Astrocyte of the spinal cord (primary cell): ENCODE measurements at places on chromosomes 6 and 20.

GRCh38 chr20:58892141-58892931 lies 39.8 kb downstream of the GNAS start:
- DNase-seq = peak; percentile 59

DNA sequence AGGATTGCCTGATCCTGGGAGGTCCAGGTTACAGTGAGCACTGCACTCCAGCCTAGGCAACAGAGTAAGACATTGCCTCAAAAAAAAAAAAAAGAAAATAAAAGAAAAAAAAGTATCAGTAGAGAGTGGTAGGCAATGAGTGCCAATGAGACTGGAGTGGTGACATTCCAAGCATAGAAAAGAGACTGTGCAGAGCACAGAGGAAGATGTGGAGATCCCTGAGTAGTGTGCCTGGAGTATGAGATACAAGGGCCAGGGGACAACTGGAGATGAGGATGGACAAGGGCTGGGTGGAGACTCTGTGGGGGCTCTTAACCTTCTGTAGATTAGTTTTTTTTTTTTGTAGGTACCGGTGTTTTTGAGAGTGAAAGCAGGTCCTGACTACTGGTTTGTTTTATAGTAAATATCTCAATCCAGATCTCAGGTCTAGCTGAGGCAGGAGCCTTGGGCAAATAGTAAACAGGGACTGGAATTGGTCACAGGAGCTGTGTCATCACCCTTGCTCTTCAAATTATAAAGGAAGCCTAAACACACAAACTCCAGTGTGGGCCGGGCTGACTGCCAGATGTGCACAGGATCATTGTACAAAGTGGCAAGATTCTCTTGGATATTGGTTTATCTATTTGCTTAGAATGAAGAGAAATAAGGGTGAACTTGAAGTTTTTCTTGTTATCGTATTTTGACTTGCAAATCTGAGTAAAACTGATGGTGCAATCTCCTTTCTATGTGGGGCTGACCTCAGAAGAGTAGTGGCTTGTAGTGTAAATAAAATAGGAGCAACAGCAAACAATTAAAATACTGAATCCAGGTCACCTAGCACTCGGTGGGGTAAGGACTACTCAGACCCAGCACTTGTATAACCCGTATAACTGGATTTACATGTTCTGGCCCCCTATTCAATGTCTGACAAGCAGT lies 144.9 kb downstream of the SOX4 start:
- peak; percentile 33 for DNase-seq

- DNase-seq = no peak
These were observed 490.4 kb downstream of the CDKAL1 start for GRCh38 chr6:21024616-21025015.

DNA sequence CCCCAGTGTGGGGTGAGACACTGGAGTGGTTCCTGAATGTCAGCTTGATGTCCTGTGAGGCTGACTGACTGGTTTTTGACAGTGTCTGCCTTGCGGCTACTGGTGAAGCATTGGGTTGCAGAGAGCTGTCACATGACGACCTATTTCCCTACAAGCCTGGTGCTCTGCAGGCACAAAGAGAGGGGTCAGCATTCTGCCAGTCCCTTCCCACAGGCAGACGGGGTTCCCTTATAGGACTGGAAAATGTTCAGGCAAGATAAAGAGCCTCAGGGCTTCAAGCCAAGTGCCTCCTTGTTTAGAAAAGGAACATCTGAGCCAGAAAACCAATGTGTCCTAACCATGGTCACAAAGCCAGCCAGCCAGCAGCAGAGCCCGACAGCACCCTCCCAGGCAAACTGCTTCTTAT lies 11.0 kb downstream of the LY86 start:
- no peak for DNase-seq

DNA sequence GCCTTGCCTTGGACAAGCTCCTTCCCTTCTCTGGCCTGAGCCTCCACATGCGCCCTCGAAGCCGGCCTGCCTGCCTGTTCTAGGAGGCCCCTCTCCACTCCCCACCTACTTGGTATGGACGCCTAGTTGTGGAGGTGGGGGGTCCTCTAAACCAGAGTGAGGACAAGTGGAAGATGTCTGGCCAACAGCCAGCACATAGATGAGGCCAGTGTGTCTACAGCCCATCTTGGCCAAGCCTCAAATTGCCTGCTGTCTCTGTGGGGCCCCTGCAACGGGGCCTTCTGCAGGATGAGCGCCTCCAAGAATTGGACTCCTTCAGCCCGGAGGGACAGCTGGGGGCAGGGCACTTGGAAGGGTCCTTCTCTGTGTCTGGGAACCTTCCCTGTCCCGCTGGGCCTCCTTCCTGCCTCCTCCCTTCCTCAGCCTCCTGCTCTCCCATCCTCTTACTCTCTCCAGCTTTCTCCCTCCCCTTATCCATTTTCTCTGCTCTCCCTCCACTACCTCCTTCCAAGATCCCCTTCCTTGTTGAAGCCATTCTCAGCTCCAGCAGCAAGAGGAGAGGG lies 1.6 kb downstream of the MDFI start:
- DNase-seq = peak; percentile 82

DNA sequence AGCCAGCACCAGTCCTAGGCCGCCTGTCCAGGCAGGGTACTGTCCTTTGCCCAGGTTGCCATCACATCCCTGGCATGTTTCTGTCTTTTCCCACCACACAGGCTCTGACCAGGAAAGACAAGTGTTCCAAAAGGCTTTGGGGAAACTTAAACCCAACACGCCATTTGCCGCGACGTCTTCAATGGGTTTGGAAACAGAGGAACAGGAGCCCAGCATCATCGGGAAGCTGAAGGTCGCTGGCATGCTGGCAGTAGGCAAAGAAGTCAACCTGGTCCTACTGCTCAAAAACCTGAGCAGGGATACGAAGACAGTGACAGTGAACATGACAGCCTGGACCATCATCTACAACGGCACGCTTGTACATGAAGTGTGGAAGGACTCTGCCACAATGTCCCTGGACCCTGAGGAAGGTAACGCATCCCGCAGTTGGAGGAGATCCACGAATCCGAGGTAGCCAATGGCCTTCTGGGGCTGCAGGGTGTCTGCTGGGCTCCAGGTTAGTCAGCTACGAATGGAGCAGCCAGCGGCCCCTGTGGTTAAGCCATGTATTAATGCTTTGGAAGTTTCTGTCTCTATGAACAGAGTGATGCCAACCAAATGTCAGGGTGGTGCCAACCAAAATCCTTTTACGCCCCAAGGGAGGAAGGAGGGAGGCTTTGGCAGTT lies 36.2 kb downstream of the TGM3 start:
- no peak for DNase-seq

DNA sequence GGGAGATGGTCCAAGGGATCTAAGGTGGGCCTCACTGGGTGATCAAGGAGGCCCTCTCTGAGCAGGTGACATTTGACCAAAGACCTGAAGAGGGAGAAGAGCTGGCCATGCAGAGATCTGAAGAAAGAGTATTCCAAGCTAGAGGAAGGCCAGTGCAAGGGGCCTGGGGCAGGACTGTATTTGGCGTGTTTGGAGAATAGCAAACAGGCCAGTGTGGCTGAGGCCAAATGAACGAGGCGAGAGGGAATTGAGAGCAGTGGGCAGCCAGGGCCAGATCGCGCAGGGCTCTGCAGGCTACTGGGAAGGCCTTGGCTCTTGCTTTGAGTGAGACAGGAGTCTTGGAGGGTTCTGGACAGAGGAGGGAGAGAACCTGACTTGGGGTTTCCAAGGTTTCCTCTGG lies 9.3 kb downstream of the NOL4L start:
- no peak for DNase-seq

- peak; percentile 42 for DNase-seq
These were observed 196.5 kb downstream of the SLC24A3 start for GRCh38 chr20:19408971-19409370.

- no peak for DNase-seq
These were observed 239.6 kb downstream of the ANKRD60 start for GRCh38 chr20:57988828-57989227.

DNA sequence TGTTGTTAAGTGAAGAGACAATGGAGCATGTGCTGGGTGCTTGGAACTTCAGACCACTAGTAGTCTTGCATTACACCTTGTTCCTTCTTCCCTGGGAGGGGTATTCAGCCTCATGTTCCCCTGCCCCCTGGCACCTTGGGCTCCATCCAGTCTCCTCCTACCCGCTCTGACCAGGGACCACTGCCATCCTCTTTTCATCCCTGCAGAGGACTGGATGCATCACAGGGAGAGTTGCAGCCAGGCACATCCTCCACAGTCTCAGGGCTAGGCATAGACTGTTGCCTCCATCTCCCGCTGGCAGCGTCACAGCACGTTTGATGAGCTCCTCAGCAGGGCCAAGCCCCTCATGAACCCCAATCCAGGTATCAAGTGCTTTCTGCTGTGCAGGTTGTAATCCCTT lies 1.3 kb upstream of the TAAR8 start:
- DNase-seq = no peak

GRCh38 chr6:133890711-133891148 lies 1.8 kb downstream of the TCF21 start:
- peak; percentile 54 for DNase-seq
